ENCODE measurements at places on chromosomes 5 and 9.

DNA sequence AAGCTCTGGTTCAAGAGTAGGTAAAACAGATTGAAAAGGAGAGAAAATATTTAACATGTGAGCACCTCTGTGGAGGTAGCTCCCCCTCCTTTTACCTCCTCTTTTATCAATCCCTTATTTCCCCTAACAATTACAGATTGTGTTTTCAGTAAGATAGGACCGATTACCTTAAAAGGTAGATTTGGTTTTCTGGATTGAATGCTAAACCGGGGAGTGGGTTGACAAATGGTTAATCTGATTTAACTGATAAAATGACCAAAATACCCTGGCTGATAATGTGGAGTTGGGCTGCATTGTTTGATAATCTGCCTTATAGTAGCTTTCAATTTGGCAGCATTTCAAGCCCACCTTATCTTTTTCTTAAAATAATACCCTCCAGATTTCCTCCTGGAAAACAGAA lies 83.9 kb downstream of the EGFLAM start:
- DNase-seq, result no peak

DNA sequence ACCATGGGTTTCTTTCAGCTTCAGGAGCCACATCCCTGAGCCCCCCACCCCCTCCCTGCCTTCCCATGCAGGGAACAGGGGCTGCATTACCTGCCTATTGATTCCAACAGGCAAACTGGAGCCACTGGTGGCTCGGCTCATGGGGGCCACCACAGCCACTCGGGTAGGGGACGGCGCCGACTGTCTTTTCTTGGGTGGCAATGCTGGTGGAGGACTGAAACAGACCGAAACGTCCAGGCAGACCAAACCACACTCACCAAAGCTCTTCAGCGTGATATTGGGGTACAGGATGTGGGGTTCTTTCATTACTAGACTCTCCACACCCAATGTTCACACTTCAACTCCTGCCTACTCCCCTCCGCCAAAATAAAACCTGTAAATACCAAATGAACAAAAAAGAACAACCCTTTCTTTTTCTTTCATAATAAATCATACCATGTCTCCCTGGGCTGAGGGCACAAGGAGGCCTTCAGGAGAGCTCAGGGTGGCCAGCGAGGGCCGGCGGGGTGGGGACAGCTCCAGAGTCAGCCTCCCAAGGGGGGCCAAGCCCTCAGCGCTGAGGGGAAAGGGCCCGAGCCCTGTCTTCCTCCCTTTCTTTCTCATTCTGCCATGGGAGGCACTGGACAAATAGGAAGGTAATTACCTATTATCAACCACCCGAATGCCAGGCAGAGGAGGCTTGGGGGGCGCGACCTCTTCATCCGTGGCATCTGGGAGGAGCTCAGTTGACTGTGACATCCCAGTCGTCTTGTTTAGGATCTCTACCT lies 83.3 kb downstream of the PRRT1B start:
- no peak for DNase-seq

- DNase-seq, result no peak
Observed at GRCh38 chr5:74441616-74442015, 198.9 kb downstream of the ENC1 start.

DNA sequence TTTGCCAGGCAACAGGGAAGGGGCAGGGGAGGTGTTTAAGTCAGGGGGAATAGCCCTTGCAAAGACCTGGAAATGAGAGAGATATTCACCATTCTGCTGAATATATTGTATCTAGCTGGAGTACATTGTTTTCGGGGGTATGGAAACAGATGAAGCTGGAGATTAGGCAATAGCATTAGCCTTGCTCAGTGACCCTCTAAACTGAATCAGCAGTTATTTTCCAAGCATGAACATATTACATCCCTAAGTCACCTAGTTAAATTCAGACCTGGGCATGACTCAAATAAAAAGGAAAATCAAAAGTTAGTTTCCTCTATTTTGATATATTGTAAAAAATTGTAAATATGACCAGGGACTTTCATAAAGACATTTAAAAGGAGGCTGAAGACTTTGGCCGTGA lies 544.6 kb upstream of the TRPC7 start:
- DNase-seq, result no peak

DNA sequence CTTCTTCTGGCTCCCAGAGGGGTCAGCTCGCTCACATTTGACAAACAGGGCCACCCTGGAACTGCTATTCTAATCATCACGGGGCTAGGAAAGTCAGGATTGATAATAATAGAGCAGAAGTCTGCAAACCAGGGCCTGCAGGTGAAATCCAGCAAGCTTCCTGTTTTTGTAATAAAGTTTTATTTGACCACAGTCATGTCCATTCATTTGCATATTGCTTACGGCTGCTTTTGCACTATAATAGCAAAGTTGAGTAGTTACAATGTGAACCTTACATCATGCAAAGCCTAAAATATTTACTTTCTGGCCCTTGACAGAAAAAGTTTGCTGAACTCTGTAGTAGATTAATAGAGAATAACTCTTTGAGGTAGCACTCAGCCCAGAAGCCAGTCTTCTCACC lies 63.2 kb upstream of the CTXN3 start:
- no peak for DNase-seq

DNA sequence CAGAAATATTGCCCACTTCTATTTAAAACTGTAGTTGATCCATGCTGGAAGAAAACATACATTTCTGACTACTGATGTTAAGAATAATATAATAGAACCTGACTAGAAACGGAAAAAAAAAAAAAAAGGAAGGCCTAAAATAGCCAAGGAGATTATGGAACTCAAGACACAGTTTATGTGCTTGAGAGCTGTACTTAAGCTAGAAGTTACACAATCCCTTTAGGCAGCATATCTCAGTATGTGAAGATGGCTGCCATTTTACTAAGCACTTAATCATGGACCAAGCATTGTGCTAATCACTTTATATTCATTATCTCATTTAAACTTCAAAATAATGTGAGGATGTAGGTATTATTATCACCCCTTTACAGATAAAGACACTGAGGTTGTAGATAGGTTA lies 73.0 kb upstream of the NR4A3 start:
- no peak for DNase-seq

DNA sequence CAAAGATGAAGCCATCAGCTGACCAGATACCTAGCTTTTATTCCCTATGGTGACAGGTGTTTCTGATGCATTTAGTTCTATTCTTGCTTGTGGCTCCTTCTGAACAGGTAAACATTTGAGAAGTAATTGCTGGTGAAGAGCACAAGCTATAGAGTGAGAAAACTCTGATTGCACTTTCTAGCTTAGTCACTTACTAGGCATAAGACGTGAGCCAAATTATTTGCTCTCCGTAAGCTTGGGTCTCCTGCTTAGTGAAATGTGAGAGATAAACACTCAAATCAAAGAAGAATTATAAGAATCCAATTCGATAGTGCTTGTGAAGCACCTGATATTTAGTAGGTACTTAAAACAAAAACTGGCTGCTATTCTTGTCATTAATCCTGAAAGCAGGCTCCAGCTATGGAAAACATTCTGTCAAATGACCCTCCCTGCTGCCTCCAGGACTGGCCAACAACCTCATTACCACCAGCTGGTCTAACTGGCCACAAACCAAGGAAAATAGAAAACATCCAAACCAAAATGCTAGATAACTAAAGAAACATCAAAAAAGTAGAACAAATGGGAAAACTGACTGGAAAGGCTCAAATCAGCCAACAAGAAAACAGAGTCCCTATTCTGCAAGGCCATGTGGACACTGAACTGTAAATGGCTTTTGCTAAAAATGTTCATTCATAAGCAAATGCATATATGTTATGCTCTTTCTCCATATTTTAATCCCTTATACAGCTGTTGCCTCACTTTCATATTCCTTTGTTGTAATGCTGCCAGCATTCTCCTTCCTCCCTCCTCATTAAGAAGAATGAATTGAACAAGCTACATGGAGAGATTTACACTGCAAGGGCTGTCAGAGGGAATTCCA lies 616.1 kb downstream of the DTWD2 start:
- no peak for DNase-seq

DNA sequence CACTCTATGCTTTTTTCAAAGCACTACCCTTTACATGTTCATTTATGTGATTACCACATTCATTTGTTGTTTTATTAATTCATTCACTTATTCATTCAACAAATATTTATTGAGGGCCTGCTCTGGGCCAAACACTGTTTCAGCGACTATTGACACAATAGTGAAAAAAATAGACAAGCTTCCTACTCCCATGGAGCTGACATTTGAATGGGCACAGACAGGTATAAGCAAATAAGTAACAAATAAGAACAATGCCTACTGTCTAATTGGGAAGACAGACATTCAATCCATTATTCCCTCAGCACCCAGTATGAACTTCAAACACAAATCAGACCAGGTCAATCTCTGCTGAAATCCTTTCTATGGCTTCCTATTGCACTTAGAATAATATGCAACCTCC lies 156.9 kb upstream of the NR3C1 start:
- no peak for DNase-seq

DNA sequence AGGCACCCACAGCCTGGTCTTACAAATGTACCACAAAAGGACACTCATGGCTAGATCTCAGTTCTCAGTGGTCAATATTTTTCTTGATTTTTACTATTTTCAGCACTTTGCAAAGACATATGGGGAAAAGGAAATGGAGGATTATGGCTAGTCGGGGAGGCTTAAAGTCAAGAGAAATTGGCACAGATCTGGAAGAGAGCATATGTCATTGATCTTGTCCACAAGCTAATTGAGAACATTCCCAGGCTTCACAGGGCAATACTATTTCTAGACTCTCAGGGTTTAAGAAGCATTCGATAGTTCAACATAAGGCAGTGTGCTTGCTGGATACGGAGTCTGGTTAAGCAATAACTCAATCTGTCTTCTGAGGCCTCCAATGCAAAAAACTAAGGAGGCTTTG lies 285.8 kb downstream of the ZNF608 start:
- no peak for DNase-seq

DNA sequence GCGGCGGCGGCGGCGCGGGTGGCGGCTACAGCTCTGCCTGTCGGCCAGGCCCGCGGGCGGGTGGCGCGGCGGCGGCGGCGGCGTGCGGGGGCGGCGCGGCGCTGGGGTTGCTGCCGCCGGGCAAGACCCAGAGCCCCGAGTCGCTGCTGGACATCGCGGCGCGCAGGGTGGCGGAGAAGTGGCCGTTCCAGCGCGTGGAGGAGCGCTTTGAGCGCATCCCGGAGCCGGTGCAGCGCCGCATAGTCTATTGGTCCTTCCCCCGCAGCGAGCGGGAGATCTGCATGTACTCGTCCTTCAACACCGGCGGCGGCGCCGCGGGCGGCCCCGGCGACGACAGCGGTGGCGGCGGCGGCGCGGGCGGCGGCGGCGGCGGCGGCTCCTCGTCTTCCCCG lies 296 bp downstream of the ZSWIM6 start:
- DNase-seq, result no peak

DNA sequence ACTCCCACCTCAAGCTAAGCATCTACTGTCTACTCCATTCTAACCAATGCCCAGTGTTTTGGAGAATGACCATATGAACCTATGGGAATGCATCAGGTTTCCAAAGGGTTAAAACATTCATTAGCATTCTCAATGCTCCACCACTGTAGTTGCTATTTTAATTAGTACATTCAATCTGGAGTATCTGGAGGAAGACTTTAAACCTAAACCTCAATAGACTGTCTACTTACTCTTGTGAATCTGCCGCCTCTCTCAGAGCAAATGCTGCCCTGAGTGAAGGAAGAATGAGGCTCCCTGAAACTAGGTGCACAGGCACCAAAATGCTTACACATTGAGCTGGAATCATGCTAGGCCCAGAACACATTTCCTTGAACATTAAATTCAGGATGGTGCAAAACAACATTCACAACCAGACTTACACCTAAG lies 2.0 kb downstream of the ENC1 start:
- DNase-seq, result no peak

- no peak for DNase-seq
Observed at GRCh38 chr9:75664597-75664996, 225.9 kb upstream of the PCSK5 start.

DNA sequence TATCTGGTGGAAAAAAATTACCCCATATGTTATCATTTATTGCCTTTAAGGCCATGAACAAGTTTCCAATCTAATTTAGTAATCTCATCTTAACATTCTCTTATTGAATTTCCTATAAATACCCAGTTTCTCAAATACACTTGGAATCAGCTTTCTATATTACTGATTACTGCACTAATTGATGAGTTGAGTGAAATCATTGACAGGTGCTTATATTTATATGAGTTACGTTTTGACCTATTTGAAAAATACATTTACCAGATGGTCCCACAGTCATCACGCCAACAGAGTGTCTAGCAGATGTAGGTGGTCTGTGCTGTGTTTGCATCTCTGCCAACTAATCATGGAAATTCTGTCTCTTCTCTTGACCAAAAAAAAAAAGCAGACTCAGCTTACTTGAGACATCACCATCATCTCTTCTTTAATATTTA lies 307.3 kb upstream of the NREP start:
- no peak for DNase-seq

DNA sequence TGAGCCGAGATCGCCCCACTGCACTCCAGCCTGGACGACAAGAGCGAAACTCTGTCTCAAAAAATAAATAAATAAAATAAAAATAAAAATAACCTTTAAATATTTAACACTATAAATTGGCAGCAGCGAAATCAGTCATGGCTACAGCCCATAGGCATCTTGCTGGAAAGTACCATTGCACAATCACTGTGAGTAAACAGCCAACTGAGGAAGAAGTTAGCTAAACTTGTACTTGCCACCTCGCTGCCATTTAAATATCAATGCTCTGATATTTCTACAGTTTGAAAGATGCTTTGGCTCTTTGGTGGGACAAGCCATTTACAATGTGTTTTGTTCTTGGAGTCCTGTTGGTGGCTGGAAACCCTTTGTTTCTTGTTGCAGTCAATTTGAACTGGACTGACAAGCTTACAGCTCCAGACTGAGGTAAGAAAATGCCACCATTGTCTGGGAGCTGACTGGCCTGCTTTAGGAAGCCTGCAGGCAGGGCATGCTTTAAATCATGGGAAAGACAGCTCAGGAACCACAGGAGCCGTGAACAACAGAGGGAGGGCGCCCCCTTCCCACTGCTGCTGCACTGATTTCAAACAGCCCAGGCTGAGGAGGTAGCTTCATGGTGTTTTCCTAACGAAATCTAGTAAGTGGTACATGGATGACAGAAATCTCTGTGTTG lies 322.8 kb upstream of the RFX3 start:
- DNase-seq, result no peak

DNA sequence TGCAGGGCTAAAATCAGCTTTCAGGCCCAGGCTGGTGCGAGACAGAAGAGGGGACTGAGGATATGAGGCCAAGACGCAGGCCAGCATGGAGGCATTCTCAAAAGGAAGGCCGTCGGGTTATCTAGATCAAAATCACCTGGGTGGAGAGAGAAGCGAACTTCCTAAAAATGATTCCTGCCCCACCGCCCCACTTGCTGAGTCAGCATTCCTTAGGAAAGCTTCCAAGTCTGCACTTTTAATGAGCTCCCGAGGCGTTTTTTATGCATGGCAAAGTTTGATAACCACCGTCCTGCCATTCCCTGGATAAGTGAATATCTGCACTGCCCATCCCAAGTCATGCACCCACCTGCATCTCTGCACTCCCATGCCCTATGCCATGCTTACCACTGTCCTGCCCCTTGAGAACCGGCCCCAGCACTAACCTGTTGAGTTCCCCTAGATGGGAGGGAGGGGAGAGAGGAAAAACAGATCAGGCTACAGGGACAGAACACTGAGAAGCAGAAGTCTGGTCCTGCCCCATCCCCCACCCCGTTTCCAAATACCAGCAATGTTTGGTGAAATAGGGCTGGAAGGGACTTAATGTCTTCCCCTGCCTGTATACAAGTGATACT lies 1.6 kb upstream of the SPOCK1 start:
- no peak for DNase-seq

Measured in stimulated activated CD8-positive, alpha-beta memory T cell treated with anti-CD3 and anti-CD28 coated beads, Interleukin-7, amount 100 ng/mL, for 48 hours (primary cell).